ENCODE measurements at places on chromosomes 2 and 18.
A peak's percentile ranks its signal among the peaks of the same experiment; 100 is the strongest.

DNA sequence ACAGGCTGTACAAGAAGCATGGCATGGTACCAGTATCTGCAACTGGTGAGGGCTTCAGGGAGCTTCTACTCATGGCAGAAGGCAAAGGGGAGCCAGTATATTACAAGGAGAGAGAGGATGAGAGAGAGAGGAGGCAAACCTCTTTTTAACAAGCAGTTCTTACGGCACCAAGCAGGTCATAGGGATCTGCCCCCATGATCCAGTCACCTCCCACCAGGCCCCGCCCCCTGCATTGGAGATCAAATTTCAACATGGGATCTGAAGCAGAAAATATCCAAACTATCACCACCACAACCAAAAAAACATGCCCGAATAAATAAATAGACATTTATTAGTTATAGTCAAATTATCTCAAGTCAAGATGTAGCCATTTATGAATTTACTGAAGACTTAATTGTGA is 14.5 kb upstream of the SLC35F5 start:
- DNase-seq: no peak

GRCh38 chr2:42029171-42029570 is 18.6 kb upstream of the PKDCC start:
- no peak for DNase-seq

DNA sequence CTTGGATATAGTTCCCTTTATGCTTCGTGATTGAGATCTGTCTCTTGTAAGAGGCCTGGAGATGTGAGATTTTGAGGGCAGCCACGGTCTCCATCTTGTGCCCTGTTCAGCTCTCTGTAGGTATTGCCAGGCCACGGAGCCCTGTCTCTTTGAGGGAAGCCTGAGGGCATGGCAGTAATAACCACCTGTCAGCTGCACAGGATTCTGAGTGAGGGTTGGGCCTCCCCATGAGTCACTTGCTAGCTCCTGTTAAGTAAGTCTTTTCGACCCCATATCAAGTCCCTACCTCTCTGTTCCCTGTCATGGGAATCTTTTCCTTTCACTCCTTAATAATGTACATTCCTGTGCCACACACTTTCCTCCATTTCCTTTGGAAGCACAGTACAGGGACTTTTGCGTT is 20.4 kb downstream of the LYPD6B start:
- no peak for DNase-seq

GRCh38 chr2:40466332-40466906 is 14.5 kb upstream of the SLC8A1 start:
- DNase-seq: no peak

DNA sequence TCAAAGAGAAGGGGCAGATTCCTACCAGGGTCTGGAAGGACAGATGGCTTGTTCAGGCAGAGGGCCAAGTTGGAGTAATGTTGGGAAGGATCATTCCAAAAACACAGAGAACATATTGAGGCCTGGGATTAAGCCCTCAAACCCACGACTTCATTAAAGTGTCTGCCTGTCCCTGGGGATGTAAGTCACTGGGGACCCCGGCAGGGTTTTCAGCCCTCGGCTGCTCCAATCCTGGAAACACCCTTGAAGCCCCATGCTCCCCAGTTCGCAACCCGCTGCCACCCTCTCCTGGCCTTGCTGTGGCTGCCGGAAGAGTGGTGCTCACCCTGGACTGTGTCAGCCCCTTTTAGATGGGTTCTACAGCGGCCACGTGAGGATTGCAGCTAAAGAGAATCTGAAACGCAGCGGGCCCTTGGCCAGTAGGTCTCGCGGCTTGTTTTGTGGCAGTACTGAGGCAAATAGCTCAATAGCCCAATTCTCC is 79.9 kb downstream of the EPAS1 start:
- peak; percentile 37 for DNase-seq

- no peak for DNase-seq
These were observed 48.5 kb downstream of the MBOAT2 start for GRCh38 chr2:8954990-8955389.

GRCh38 chr18:46169464-46169941 is 65.3 kb downstream of the HAUS1 start:
- no peak for DNase-seq

GRCh38 chr2:204264085-204264553 is 281.2 kb upstream of the PARD3B start:
- no peak for DNase-seq

- no peak for DNase-seq
These were observed 199.8 kb upstream of the NRP2 start for GRCh38 chr2:205482399-205483081.

DNA sequence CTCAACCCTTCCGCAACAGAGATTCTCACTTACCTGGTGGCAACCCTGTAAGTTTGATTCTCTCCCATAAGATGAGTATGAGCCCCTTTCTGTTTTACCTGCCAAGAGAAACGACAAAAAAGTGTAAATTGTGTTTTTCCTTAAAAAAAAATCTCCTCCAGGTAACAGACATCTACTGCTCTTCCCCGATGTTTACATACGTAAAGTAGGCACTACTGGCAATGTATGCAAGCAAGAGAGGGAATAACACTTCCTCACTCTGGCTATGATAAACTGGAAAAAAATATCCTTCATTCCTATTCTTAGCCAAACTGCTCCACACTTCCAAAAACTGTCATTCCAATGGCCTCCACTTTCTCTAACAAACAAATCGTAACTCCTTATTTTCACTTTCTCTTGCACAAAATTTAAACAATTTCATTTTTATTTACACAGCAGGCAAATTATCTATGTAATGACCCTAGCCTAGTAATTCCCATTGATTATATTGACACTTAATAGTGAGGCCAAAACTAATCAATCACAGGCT is 184.5 kb downstream of the TCF4 start:
- DNase-seq: no peak

GRCh38 chr2:190365499-190366204 is 22.3 kb downstream of the INPP1 start:
- no peak for DNase-seq

GRCh38 chr2:165635532-165635931 is 158.5 kb downstream of the GALNT3 start:
- no peak for DNase-seq

GRCh38 chr2:109170645-109171044 is 41.6 kb downstream of the SH3RF3 start:
- DNase-seq: no peak

DNA sequence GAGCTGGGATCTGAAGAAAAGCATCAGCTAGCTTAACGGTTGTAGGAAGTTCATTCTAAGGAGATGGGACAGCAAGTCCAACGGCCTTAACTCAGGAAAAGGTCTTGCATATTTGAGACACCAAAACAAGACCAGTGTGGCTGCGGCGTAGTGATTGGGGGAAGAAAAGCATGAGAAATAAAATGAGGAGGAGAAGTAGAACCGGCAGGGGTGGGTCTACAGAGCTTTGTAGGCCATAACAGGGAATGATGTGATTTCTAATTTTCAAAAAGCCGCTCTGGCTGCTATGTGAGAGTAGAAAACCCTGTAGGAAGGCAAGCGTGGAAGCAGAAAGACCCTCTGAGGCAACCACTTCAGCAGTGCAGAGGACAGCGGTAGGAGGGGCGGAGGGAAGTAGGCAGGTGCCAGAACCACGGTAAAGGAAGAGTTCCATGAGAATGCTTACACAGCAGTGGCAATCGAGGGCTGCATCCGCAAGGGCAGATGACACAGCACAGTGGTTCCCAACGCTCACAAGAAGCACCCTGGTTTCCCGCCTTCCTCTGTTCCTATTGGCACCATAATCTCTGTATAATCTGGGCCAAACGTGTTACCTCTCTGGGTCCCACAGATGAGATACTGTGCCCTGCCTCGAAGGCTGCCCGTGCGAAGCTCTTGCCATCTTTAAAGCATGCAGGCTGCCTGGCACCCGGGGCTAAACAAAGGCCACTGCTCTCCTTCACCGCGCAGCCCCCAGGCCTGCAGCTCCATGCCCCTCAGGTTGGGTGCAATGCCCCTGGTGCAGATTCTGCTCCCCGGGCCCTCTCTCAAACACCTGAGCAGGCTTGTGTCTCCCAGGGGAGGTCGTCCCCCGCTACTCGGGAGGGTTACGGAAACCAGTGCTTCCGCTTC is 795 bp downstream of the ANKRD39 start:
- DNase-seq: no peak

DNA sequence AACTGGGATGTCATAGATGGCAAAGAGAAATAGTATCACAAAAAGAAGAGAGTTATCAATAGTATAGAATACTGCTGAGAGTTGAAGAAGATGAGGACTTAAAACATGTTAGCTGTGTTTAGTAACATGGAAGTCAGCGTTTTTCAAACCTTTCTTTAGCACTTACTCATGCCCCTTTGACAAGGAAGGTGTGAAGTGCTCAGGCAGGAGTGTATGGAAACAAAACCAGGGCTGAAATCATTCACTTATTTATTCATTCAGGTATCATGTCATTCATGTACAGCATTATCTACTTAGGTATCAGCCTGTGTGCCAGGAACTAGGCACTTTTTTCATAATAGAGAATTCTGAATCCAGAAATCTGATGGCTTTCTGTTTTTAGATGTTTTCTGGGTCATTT is 27.2 kb downstream of the CD28 start:
- DNase-seq: no peak

DNA sequence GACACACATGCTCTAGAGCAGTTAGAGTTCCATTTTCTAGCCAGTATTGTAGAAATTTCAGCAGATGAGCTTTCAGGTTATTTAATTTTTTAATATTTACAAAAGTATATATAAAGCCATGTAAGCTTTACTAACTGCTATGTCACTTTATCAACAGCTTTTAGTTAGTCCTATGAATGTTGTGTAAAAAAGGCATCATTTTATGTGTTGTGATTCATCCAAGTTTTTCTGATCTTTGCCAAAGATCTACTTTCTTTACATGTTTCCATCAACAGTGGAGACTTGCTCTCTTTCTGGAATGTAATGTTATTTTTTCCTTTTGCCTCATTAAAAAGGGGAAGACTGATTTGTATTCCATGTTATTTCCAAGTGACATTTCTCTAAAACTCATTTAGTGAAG is 125.2 kb upstream of the TFPI start:
- DNase-seq: no peak

DNA sequence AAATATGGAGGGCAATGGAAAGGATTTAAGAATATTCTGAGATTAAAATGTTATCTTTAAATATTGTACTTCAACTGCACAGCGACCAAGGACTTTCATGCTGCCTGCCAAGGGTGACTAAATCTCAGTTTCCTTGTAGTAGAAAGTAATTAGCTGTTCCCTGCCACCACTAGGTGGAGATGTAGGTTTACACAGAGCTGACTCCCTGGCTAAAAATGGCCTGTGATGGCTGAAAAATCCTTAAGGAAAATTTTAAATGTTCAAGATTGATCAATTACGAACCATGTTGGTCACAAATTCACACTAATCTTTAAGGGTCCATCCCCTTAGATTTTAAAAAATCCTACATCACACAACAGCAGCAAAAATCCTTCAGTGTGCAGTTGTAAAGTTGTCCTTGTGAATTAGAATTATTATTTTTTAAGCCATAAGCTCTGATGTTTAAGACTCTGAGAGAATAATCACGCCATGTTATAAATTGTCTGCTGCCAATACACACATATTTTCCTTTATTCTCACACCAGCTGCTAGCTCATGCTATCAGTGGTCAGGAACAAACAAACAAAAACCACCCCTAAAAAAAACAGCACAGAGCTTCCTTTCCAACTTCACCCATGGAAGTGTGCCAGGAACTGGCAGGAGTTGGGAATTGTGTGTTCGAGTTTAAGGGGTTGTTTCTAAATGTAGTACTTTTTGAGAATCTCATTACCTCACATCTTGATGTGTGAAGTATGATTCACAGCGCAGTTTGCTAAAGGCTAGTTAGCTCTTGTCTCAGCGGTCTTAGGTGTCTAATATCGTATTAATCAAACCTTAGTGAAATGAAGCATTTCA is 399.8 kb downstream of the TMEM182 start:
- no peak for DNase-seq

DNA sequence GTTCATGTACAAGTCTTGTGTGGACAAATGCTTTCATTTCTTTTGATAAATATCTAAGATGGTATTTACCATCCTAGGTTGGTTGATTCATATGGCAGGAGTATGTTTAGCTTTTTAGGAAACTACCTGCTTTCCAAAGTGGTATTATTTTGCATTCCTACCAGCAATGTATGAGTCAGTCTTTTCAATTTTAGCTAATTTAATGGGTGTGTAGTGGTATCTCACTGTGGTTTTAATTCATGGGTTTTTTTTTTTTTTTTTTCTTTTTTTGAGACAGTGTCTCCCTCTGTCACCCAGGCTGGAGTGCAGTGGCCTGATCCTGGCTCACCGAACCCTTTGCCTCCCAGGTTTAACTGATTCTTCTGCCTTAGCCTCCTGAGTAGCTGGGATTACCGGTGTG is 4.2 kb downstream of the ZNF512 start:
- DNase-seq: no peak

GRCh38 chr2:208064220-208064961 is 39.1 kb upstream of the PLEKHM3 start:
- no peak for DNase-seq

DNA sequence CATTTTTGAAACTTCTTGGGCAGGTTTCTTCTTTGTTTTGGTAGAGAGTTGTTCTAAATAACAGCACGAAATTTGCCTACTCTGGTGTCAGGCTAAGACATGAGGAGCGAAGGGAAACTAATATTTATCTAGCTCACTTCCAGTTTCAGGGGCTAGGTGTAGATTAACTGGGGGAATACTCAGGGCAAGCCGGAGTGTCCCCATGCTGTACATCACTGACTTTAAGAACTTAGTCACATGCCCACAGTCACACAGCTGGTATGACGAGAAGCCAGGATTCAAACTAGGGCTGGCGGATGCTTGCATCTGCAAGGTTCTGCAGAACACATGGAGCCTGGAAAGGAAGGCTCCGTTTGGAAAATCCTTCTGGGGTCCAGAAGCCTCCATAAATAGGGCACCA is 133.3 kb downstream of the ALPK2 start:
- DNase-seq: no peak

GRCh38 chr2:107553046-107553445 is 273.6 kb upstream of the RGPD4 start:
- no peak for DNase-seq

DNA sequence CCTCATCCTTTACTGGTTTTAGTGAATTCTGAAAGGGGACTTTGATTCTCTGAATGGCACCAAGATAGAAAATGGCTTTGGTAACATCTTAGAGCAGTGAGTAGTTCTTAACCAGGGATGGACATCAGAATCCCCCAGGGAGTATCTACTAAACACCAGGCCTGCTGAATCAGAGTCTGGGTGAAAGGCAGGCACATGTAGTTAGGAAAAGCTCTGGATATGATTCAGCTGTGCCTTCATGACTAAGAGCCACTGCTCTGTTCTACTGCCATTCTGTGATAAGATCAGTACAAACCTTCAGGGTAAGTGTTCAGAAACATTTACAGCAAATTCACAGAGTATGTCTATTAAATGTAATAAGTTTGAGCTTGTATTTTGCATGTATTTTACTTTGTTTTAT is 46.2 kb upstream of the B3GNT2 start:
- no peak for DNase-seq

- no peak for DNase-seq
These were observed 201.7 kb upstream of the HS6ST1 start for GRCh38 chr2:128520340-128520739.

- no peak for DNase-seq
These were observed 93.7 kb upstream of the RBBP8 start for GRCh38 chr18:22839340-22839821.

- DNase-seq: no peak
These were observed 184.0 kb downstream of the SCG2 start for GRCh38 chr2:223418131-223418530.

GRCh38 chr2:9423922-9424272 is 443 bp downstream of the CPSF3 start:
- DNase-seq: no peak

Measured in cerebellar nuclear complex (tissue), 1 donor.